ENCODE measurements at places on chromosomes 4 and X. TPM values are rescaled to one million over a fixed set of nuclear protein-coding genes. Genes with fewer than 3 reads are reported as not detected.

- no peak for DNase-seq
Measured at GRCh38 chrX:17944833-17945497, 83.9 kb upstream of the RAI2 start.

GRCh38 chrX:112846187-112846586 is 5.6 kb upstream of the AMOT start:
- DNase-seq, result no peak

DNA sequence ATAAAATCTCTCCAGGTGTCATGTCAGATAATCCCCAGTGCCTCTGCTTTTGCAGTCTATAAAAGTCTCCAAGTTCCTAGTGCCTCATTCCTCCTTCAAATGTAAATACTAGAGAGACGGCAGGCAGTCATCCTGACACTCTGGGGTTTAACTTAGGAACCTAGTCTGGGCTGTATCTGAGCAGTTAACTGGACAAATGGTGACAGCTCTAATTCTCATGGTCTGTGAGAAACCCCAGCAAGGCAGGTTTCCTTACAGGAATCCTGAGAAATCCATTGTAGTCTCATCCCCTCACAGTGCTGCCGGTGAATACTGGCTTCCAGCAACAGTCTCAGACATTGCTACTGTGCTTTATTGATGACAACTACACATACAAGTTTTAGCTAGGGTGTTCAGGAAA is 246.8 kb downstream of the SNCA start:
- no peak for DNase-seq

GRCh38 chrX:21487832-21488231 is 113.6 kb downstream of the CNKSR2 start:
- DNase-seq, result no peak

GRCh38 chr4:24888475-24889344 is 24.1 kb downstream of the CCDC149 start:
- no peak for DNase-seq

DNA sequence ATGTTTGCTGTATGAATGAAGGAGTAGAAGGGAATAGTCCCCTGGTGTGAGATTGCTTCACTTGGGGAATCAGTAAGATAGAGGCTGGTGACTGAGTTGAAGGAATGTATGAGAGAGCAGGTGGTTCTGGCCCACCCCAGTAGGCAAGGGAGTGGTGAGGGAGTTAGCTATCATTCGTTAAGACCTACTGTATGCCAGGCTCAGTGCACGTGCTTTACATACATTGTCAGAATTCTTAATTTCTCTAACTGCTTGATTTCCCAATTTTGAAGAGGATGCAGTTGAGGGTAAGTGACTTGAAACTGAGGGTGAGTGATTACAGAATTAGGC is 700 bp downstream of the VMA21 start:
- no peak for DNase-seq

GRCh38 chr4:3363411-3364141 is 70.8 kb downstream of the RGS12 start:
- DNase-seq, result no peak

- no peak for DNase-seq
Measured at GRCh38 chr4:21413807-21414370, 534.7 kb downstream of the KCNIP4 start.

GRCh38 chr4:18777190-18777930 is 755.8 kb upstream of the LCORL start:
- no peak for DNase-seq

DNA sequence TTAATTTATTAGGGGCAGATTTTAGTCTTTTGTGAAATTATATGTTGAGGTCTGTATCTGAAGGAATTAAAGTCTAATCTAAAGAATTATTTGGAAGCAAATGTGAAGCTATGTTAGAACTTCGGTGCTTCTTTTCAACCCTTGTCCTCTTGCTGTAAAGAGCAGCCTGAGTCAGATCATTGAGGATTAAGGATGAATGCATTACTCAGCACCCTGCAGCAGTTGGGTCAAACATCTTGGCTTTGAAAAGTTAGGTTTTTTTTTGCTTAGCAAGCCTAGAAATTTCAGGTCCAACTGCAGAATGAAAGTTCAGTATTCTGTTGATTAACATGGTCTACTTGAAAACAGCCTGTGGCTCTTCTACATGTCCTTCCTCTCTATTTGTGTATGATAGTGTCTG is 57.6 kb downstream of the SLC4A4 start:
- no peak for DNase-seq

DNA sequence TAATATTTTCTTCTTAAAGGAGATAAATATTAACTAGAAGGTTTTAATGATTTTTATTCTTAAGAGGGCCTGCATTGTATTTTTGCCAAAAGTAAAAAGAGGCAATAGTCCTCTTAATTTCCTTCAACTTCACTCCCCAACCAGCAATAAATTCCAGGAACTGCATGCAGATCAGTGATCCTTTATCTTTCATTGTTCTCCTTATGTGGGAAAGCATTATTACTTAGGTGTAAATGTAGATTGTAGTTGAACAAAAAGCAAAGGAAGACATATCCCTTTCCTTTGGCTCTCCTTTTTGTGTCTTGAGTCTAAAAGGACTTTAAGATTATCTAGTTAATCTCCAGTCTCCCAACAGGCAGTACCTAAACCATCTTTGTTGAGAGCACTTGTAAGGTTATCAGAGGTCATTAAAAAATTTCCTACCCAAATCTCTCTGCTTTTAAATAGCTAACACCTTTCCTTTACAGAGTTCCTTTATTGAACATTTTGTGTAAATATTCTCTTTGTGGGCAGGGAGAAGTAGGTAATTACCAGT is 55.3 kb downstream of the RAPGEF2 start:
- DNase-seq, result no peak

GRCh38 chrX:32451954-32452695 is 759.2 kb downstream of the DMD start:
- no peak for DNase-seq

- DNase-seq, result no peak
Measured at GRCh38 chrX:15751155-15751819, 13.2 kb downstream of the CA5B start.

- peak; percentile 27 for DNase-seq
Measured at GRCh38 chr4:139555705-139556070, 331 bp downstream of the SETD7 start.

DNA sequence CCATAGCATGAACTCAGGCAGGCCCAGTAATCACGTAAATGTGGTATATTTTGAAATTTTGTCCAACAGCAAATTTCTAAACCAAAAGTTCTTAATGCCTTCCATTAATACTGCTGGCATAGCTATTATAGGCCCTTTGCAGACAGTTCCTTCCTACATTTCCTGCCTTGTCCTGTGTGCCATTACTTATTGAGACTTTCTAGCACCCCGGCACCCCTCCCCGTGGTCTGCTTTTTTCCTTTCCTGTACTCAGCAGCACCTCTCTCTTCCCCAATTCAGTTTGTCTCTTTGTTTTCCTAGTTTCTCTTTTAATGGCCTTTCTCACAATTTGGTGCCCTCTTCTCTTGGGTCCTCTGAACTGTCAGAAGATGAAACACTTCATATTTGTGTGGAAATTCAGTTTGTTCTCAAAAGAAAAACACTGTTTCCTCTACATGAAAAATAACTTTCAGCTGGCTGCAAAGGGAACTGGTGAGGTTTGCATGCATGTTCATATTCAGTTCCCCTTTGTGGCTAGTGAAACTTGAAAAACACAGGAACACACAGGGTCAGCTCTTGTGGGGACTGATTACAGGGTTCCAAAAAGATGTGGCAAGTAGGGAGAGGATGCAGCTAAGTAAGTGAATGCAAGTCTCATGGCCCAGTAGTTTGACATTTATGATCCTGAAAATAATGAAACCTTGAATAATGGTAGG is 17.1 kb downstream of the GPR34 start:
- DNase-seq, result no peak

GRCh38 chrX:154696676-154697045 is 43.3 kb upstream of the CTAG2 start:
- no peak for DNase-seq

- DNase-seq, result no peak
Measured at GRCh38 chr4:13059019-13059418, 425.1 kb downstream of the RAB28 start.

- no peak for DNase-seq
Measured at GRCh38 chrX:149950681-149951080, 12.4 kb upstream of the EOLA2 start.

DNA sequence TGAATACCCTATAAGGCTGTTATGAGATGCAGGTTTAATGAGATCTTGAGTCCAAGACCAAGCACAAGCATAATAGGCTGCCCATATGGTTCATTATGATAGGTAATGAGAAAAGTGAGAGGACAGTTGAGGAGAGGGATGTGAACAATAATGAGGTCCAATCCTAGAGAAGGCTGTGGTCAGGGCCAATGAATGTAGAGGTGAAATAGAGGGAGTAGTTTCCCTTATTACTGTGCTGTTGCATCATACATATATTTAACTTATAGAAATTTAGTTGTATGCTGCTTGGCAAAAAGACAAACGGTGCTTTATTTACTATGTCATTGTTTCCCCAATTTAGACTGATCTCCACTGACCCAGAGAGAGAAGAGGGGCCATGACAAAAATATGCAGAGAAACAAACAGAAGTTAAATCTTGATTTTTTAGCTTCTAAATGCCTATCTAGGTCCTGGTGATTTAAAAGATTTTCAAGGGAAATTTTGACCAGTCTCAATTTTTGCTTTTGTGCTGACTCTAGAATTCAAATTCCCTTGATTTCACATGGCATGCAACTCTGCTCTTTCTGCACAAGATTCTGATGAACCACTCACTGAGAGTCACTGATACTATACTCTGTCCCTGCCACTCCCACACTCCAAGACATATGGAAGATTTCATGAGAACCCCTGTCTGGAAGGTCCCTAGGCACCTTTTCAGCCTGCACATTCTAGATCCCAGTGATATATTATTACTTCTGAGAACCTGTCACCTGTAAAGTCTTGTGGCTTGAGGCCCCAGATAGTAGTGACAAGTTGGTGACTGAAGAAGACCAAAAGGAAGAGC is 159.7 kb downstream of the VSIG4 start:
- DNase-seq, result no peak

DNA sequence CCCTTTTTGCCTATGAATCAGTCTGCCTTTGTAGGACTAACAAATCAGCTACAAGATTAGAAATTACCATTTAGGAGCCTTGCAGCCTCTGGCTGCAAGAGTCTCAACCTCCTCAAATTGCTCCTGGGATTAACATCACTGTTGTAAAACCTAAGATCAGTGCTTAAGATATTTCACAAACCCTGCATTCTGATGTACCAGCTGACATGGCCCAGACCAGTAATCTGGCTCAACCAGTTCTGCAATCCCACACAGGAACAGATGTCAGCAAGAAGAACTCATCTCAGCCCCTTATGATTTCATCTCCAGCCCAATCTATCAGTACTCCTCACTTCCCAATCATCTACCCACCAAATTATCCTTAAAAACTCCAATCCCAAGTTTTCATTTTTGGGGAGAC is 32.5 kb upstream of the AADAT start:
- no peak for DNase-seq

GRCh38 chr4:182743815-182744214 is 173.4 kb downstream of the DCTD start:
- no peak for DNase-seq

- no peak for DNase-seq
Measured at GRCh38 chr4:48651914-48652313, 128.2 kb downstream of the FRYL start.

DNA sequence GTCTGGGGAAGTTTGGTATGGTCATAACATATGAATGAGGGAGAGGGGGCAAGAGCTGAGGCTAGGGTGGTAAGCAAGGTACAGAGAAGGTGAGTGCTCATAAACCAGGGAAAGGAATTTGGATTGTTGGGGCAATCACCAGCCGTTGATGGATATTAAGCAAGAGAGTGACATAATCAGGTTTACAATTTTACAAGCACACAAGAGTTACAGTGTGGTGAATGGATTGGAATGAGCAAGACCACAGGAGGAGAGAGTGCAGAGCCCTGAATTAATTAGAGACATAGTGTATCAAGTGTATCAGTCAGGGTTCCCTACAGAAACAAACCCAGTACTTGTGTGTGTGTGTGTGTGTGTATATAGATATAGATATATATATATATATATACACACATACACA is 18.7 kb upstream of the FMR1NB start:
- no peak for DNase-seq

- DNase-seq, result no peak
Measured at GRCh38 chr4:40820101-40820500, 70.3 kb downstream of the NSUN7 start.

The DUSP9 gene
- total RNA-seq, result 3.9 TPM

The PRRG1 gene
- 24.5 TPM for total RNA-seq

The H2BW2 gene
- total RNA-seq, result not detected

The UGT2B10 gene
- not detected for total RNA-seq

The KLKB1 gene
- total RNA-seq, result 3.4 TPM

The USP17L17 gene
- total RNA-seq, result not detected

The GASK1B gene
- total RNA-seq, result 62.7 TPM

The SNCA gene
- total RNA-seq, result 178 TPM

The FAM13A gene
- 106 TPM for total RNA-seq

The NWD2 gene
- total RNA-seq, result 9.2 TPM

The SMIM10 gene
- 3.5 TPM for total RNA-seq
